ENCODE measurements at places on chromosomes 2 and 18.

GRCh38 chr2:121356058-121356640 is 71.1 kb upstream of the TFCP2L1 start:
- DNase-seq: no peak

GRCh38 chr2:138010890-138011289 is 46.6 kb downstream of the HNMT start:
- no peak for DNase-seq

DNA sequence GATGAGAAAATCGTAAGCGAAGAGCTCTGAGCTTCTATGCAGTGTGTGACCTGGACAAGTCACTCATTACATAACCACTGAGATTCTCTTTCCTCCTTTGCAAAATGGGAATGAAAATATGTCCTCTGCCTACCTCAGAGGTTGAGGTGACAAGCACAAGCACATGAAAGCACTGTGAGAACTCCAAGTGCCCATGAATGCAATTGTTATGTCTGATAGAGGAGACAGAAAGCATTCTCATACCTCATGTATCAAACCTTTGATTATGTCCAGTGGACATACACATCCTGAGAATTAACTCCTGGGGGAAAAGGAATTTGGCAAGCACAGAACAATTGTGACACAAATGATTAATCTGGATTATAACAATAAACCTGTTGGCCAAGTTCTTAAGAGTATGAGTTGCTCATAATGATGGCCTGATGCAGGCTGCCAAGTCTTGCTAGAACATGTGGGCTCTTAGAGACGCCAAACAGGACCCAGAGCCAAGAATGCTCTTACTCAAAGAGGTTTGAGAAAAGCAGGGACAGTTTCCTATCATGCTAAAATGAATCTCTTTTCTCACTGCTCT is 8.5 kb upstream of the RMDN2 start:
- peak; percentile 41 for DNase-seq

DNA sequence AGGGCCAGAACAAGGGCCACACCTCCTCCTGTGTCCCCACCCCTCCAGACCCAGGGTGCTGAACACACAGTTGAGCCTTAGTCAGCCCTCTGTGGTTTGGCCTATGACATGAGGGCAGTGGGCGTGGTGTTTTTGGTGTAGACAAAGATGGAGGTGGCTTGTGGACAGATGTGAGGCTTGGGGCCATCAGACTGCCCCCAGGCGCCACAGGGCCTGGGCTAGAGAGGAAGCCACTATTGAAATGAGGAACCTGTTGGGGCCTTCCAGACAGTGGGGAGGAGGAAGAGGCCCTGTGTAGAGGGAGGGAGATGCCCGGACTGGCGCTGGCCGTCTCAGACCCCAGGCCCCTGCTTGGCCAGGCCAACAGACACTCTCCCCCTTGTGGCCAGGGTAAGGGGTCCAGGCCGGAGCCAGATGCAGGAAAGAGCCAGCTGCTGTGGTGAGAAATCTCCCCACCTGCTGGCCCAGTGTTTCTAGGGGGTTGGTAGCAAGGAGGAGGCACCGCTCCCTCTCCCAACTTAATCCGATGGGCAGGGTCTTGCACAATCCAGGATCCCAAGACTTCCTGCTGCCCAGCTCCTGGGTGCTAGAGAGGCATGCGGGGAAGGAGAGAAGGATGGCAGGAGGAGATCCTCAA is 53.8 kb downstream of the SMAD7 start:
- peak; percentile 34 for DNase-seq

GRCh38 chr2:95091885-95092555 is 29.6 kb downstream of the MRPS5 start:
- no peak for DNase-seq

DNA sequence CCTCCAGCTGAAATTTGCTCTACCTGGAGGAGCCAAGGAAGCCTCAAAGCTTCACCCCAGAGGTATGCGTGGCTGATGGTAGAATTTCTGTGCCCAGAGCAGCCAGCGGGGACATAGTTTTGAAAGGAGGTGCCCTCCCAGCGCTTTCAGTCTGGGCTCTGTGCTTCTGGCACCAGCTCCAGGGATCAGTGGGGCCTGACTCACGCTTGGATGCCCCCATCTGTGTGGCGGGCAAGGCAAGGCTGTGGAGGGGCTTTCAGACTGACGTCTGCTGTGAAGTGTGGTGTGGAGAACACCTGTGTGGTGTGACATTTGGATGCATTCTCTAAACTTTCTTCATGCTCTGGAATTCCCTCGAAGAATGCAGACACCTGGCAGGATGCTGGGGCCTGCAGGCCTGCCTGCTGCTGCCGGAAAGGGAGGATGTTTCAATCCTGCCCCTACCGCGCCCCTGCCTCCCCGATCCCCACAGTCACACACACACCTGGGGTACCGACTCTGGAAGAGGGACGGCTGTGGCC is 84.1 kb downstream of the CTIF start:
- no peak for DNase-seq

DNA sequence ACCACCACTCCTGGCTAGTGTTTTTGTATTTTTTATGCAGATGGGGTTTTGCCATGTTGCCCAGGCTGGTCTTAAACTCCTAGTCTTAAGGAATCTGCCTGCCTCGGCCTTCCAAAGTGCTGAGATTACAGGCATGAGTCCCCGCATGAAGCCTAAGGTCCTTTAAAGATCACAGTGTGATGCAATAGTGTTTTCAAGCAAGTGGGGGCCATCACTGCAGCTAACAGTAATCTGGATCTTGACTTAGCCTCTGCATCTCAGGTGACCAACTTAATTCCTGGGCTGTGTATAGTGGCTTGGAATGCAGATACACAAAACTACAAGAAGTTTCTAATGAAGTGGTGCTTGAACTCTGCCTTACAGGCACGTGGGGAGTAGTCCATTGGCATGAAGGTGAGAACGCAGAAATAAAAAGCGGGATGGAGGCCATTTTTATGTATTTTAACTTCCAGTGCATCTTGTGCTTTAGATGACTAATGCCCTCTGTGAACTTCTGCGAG is 334.4 kb upstream of the SPRED2 start:
- no peak for DNase-seq

Data from tibial nerve (tissue), 4 donors.